Breast epithelium (tissue), 4 donors: ENCODE measurements at places on chromosomes 3 and 15. TPM values are rescaled to one million over a fixed set of nuclear protein-coding genes. Genes with fewer than 3 reads are reported as not detected.

- H3K4me3 ChIP-seq: no peak overlapping the region
- no peaks in the 10 kb centered on the region for H3K27me3 ChIP-seq
- H3K27ac ChIP-seq: no peak overlapping the region
- H3K4me1 ChIP-seq: no peaks in the 10 kb centered on the region
- no peak for DNase-seq
Measured at GRCh38 chr15:82894971-82895520, 57.5 kb downstream of the HOMER2 start.

GRCh38 chr3:156792945-156793344 lies 33.2 kb upstream of the LEKR1 start:
- H3K27ac ChIP-seq: peak overlapping the region; percentile 53
- H3K4me3 ChIP-seq: no peak overlapping the region
- H3K4me1 ChIP-seq: no peaks in the 10 kb centered on the region

GRCh38 chr15:51203797-51204196 lies 109.1 kb upstream of the TNFAIP8L3 start:
- H3K4me3 ChIP-seq: no peak overlapping the region
- H3K36me3 ChIP-seq: no peaks in the 10 kb centered on the region
- no peak for DNase-seq
- H3K4me1 ChIP-seq: no peaks in the 10 kb centered on the region
- H3K27me3 ChIP-seq: no peaks in the 10 kb centered on the region

GRCh38 chr3:69699183-69699582 lies 40.1 kb upstream of the MITF start:
- H3K27me3 ChIP-seq: no peaks in the 10 kb centered on the region
- no peaks in the 10 kb centered on the region for H3K36me3 ChIP-seq
- no peak overlapping the region for H3K4me3 ChIP-seq
- H3K27ac ChIP-seq: no peak overlapping the region
- DNase-seq: no peak

DNA sequence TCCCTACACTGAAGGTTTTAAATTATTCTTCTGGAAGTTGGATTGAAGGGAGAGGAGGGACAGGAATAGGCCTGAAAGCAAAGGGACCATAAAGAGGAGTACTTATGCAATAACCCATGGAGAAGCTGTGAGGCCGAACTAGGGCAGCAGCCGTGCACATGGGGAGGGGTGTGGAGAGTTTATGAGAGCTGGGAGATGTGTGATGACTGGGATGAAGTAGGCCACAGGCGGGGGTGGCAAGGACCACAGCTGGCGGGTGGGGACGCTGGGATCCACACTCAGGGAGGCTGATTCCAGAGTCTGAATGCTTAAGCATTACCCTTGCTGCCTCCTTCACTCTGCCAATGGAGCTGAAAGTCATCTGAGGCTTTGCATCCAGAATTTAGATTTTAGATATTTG lies 123.8 kb downstream of the ARNT2 start:
- H3K27me3 ChIP-seq: no peaks in the 10 kb centered on the region
- H3K36me3 ChIP-seq: no peaks in the 10 kb centered on the region
- DNase-seq: no peak
- no peaks in the 10 kb centered on the region for H3K4me1 ChIP-seq
- H3K4me3 ChIP-seq: no peak overlapping the region

DNA sequence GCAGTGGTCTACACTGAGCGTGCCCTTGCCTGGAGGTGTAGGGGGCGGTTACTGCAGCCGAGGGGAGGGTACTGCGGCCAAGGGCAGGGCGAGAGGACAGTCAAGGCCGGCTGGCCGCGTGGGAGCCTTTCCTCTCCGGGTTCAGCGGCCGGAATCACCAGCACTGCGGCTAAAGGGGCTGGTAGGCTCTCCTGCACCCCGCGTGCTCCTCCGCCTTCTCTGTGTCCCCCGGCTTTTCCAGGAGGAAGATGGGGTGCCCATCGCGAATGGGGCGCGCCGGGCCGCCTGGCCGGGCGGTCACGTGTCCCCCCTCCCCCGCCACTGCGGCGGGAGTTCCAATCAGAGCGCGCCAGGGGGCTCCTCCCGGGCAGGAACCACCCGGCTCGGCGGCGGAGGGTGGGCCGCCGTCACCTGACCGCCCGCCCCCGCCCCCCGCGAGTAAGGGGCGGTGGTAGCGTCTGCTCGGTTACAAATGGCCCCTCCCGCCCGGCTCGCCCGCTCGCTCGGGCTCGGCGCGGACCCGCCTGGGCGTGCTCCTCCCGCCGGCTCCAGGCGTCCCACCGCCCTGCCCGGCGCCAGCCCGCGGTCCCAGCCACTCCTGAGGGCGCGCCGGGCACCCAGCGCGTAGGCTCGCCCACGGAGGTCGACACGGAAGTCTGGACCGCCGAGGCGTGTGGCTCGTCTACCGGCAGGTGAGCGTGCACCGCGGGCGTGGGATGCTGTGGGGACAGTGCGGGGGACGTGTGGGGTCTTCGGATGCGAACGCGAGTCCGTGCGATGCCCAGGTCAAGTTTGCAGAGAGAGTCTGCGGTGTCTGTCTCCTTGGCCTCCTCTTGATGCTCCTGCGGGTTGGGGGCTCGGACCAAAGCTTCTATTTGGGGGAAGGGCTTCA lies 242.6 kb upstream of the TOPAZ1 start:
- H3K27ac ChIP-seq: no peak overlapping the region
- no peak for DNase-seq
- H3K27me3 ChIP-seq: peaks cover 78% of the 10 kb centered on the region
- peak overlapping the region; percentile 75 for H3K4me3 ChIP-seq
- H3K36me3 ChIP-seq: no peaks in the 10 kb centered on the region

GRCh38 chr15:93332168-93332553 lies 243.2 kb upstream of the RGMA start:
- no peaks in the 10 kb centered on the region for H3K27me3 ChIP-seq
- no peak overlapping the region for H3K27ac ChIP-seq
- no peaks in the 10 kb centered on the region for H3K4me1 ChIP-seq
- no peak overlapping the region for H3K4me3 ChIP-seq

- H3K27ac ChIP-seq: no peak overlapping the region
- no peaks in the 10 kb centered on the region for H3K27me3 ChIP-seq
- no peak for DNase-seq
- H3K4me3 ChIP-seq: no peak overlapping the region
Measured at GRCh38 chr3:141431411-141432378, 55.1 kb upstream of the RASA2 start.

GRCh38 chr3:50633230-50633790 lies 16.4 kb downstream of the MAPKAPK3 start:
- no peak overlapping the region for H3K27ac ChIP-seq
- H3K36me3 ChIP-seq: no peaks in the 10 kb centered on the region
- no peak for DNase-seq
- peaks cover 5% of the 10 kb centered on the region for H3K4me1 ChIP-seq

DNA sequence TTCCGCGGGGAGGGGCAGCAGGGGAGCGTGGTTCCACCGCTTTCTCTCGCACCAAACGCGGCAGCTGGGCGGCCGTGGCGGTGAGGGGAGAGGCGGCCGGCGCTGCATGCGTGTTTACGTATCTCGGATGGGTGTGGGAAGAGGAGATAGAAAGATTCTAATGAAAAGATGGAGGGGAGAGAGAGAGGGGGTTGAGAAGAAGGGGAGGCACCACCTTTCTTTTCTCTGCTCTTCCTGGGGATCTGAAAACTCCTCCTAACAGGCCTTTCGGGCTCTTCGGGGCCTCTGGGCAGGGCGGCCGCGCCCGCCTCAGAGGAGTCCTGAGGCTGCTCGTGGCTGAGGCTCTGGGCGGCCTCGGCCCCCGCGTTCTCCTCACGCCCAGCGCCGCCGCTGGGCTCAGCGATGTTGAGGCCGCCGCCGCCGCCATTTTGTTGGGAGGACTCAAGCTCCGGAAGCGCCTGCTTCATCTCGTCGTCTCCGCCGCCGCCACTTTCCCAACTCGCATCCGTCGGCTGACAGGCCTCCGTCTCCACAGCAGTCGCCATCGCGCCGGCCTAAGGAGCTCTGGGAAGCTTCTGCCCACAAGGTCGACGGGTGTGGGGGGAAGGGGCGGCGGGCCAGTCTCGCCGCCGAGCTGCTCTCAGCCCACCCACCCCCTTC lies 473 bp downstream of the TASOR start:
- H3K4me3 ChIP-seq: peak overlapping the region; percentile 98
- H3K27ac ChIP-seq: peak overlapping the region; percentile 100
- H3K4me1 ChIP-seq: no peaks in the 10 kb centered on the region
- H3K27me3 ChIP-seq: no peaks in the 10 kb centered on the region
- no peaks in the 10 kb centered on the region for H3K36me3 ChIP-seq
- peak; percentile 65 for DNase-seq

GRCh38 chr3:172550347-172550943 lies 27.2 kb upstream of the TNFSF10 start:
- no peaks in the 10 kb centered on the region for H3K36me3 ChIP-seq
- H3K27ac ChIP-seq: peak overlapping the region; percentile 5
- H3K4me1 ChIP-seq: peaks cover 8% of the 10 kb centered on the region
- H3K27me3 ChIP-seq: no peaks in the 10 kb centered on the region
- DNase-seq: no peak
- H3K4me3 ChIP-seq: no peak overlapping the region

DNA sequence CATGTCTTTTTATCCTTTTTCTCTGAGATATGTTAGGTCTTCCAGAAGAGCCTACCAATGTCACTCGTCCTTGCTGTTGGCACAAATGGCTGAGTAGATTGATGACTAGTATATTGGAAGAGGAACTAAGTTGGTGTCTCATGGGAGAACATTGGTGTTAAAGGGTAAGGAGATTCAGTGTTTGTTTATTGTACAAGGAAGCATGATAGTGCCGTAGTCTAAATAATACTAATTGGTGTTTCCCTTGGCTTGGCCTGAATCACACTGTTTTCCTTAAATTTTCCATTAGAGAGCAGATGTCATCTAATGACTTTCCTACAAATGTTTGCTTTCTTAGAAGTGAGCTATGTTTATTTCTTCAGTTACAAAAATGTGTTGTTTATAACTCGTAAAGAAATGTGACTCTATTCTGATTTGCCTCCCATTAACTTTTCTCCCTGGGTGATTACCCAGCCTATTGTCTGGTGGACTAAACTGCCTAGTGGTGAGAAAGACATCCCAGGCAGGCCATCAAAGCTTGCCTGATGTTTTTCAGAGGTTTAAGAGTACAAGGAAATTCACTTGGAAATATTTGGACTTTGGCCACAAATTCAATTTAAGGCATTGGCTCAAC lies 28.7 kb downstream of the ADAMTSL3 start:
- no peak for DNase-seq
- no peaks in the 10 kb centered on the region for H3K36me3 ChIP-seq
- no peak overlapping the region for H3K4me3 ChIP-seq
- no peaks in the 10 kb centered on the region for H3K4me1 ChIP-seq
- no peaks in the 10 kb centered on the region for H3K27me3 ChIP-seq

GRCh38 chr3:152388631-152389030 lies 119.9 kb downstream of the MBNL1 start:
- no peaks in the 10 kb centered on the region for H3K36me3 ChIP-seq
- no peak for DNase-seq
- no peaks in the 10 kb centered on the region for H3K27me3 ChIP-seq
- peaks cover 16% of the 10 kb centered on the region for H3K4me1 ChIP-seq

DNA sequence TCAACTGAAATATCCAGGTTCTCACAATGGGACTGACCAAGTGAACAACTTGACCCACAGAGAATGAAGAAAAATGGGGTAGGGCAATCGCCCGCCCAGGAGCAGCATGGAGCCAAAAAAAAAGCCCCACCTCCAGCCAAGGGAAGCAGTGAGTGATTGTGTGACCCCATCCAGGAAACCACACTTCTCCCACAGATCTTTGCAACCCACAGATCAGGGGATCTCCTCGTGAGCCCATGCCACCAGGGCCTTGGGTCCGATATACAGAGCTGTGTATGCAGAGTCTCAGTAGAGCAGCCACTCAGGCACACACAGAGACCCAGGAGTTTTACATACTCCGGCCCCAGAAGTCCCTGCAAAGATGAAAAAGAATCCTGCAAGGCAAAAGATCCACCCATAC lies 35.7 kb downstream of the PYGO1 start:
- no peaks in the 10 kb centered on the region for H3K4me1 ChIP-seq
- H3K27ac ChIP-seq: no peak overlapping the region
- H3K4me3 ChIP-seq: no peak overlapping the region
- no peaks in the 10 kb centered on the region for H3K27me3 ChIP-seq
- H3K36me3 ChIP-seq: no peaks in the 10 kb centered on the region

DNA sequence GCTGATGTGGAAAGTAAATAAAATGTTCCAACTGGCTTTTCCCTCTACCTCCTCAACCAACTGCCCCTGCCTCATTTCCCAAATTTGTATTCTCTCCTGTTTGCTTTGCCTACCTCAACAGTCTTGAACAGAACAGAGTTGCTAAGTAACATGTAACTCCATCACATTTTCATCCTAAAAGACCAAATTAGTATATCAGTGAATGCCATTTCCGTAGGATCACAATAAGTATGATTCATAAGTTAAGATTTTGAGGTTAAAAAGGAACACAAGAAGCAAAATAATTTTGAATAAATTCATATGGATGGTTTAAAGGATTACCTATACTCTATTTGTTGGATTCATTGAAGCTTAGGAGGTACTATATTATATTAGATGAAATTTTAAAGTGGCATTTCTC lies 154.9 kb downstream of the ECT2 start:
- no peak overlapping the region for H3K4me3 ChIP-seq
- no peaks in the 10 kb centered on the region for H3K36me3 ChIP-seq
- H3K4me1 ChIP-seq: no peaks in the 10 kb centered on the region
- no peaks in the 10 kb centered on the region for H3K27me3 ChIP-seq

DNA sequence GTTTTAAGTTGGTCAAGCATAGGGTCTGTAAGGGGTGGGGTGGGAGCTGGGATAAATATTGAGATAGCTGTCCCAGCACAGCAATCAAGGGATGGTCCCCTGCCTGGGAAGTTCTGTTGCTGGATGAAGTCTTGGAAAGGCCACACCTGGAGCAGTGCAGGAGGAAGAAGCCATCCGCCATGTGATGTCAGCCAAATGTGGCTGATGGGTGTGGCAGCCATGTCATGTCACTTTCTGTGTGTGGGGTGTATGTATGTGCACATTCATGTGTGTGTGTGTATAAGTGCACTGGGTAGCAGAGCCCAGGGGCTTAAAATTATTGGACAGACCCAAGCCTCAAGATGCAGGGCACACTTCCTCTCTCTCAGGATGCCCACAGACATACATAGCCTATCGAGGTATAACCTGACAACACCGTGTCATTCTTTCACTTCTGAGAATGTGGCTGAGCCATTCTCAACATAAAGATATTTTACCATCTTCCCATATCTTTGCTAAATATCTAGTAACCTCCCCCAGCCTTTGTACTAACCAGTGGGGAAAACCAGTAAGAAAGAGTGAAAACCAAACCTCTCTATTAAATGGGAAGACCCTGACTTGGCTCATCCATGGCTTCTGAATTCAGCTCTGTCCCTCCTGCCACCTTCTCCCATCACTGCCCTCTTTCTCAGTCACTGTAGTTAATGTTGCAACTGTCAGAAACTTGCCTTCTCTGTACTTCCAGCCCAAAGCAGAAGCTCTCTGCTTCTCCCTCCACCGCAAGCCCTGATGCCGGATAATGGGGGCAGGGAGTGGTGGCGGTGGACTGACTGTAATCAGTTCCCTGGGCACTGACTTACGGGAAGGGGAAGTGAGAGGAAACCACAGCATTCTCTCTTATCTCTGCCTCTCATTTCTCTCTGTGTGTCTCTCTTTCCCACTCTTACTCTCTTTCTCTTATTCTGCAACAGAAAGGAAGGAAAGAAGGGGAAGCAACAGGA lies 11.2 kb downstream of the TNFSF10 start:
- no peaks in the 10 kb centered on the region for H3K27me3 ChIP-seq
- no peak for DNase-seq
- H3K4me1 ChIP-seq: peaks cover 4% of the 10 kb centered on the region
- no peak overlapping the region for H3K4me3 ChIP-seq

The CRYGS gene
- 3.8 TPM for total RNA-seq

The RPL29 gene
- 2,530 TPM for total RNA-seq

The CPA3 gene
- total RNA-seq: 44.2 TPM

The PLD1 gene
- 36.9 TPM for total RNA-seq

The RPUSD3 gene
- total RNA-seq: 41.3 TPM

The NCKIPSD gene
- total RNA-seq: 36.4 TPM

The WNT5A gene
- 54.7 TPM for total RNA-seq

The SYNPR gene
- not detected for total RNA-seq
